ENCODE measurements at places on chromosomes 3 and 15.

- no peak for DNase-seq
These were observed 13.7 kb upstream of the U2SURP start for GRCh38 chr3:142987707-142988106.

GRCh38 chr3:131077904-131078303 is 51.2 kb downstream of the NEK11 start:
- DNase-seq: no peak

- DNase-seq: no peak
These were observed 83.3 kb downstream of the TRIM42 start for GRCh38 chr3:140761076-140761639.

DNA sequence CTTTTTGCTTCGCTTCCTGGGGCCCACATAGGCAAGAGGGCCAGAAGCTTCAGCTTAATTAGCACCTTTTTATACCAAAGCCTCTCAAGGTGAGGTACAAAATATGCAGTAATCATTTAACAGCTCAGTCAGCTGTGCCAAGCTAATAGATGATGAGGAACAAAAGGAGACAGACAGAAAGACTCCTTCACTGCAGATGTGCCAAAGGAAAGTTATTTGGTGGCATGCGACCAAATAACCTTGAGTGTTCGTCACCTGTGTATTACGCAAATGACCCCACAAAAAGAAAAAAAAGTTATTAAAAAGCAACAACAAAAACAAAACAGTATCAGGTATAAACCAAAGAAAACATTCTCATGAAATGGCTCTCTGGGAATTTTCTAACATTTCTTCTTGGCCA is 325.8 kb upstream of the IGF1R start:
- DNase-seq: no peak

GRCh38 chr3:54818486-54818885 is 109.4 kb downstream of the LRTM1 start:
- no peak for DNase-seq
